ENCODE measurements at places on chromosomes 1 and 21.

DNA sequence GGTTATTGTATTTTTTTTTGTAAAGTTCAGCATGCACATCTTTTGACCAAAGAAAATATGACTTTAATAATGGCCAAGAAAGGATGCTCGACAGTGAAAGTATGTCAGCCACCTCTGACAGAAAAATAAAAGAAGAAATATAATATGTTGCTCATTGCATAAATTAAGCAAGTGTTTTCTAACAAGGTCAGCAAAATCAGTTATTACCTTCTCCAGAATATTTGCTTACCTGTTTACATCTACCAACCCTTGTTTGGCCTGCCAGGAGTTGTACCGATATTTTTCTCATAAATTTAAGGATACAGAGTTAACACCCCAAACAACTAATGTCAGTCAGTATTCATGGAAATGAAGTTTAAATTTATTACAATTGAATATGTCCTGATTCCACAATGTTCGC lies 685.4 kb downstream of the PLA2G4A start:
- no peak for DNase-seq

DNA sequence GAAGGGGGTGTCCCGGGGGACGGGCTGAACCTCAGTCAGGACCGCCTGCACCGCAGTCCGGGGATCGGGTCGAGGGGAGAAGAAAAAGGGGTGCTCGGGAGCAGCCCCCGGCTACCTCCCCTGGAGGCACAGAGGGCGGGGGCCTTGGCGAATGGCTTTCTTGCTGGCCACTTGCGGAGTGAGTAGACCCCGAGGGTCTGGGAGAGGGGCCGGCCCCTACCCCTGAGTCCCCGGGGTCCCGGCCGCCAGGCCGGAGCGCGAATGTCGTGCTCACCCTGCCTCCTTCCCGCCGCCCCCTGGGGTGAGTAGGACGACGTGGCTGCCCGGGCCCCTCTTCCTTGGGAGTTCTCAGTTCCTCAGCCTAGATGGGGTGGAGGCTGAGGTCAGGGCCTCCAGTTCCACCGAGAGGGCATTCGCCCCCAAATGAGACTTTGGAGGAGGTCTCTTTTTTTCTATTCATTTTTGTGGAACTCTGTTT lies 113.0 kb downstream of the OSBPL9 start:
- peak; percentile 83 for DNase-seq

DNA sequence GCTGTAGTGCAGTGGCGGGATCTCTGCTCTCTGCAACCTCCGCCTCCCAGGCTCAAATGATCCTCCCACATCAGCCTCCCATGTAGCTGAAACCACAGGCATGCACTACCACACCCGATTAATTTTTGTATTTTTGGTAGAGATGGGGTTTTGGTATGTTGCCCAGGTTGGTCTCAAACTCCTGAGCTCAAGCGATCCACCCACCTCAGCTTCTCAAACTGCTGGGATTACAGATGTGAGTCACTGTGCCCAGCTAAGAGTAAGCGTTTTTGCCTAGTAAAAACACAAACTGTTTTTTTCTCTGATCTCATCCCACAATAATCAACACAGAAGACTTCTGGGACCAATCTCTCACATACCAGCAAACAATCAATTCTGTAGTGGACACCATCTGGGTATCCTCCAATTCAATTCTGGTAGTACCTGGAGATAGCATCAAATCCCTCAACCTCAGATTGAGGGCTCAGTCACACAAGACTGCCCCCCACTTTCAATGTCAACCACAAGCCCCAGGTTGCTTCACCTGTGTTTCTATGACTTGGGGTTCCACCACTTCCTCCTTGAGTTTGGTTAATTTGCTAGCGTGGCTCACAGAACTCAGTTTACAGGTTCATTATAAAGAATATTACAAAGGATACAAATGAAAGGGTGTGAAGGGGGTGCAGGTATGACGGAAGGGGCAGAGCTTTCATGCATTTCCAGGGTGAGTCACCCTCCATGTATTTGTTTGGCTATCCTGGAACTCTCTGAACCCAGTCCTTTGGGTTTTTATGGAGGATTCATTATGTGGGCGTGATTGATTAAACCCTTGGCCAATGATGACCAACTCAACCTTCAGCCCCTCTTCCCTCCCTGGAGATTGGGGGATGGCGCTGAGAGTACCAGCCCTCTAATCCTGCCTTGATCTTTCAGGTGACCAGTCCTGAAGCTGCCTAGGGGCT lies 40.0 kb upstream of the RHOU start:
- no peak for DNase-seq

- DNase-seq = no peak
Measured at GRCh38 chr1:227453631-227454355, 109.6 kb upstream of the ZNF678 start.

- DNase-seq = no peak
Measured at GRCh38 chr1:156842618-156843300, 16.2 kb downstream of the INSRR start.

DNA sequence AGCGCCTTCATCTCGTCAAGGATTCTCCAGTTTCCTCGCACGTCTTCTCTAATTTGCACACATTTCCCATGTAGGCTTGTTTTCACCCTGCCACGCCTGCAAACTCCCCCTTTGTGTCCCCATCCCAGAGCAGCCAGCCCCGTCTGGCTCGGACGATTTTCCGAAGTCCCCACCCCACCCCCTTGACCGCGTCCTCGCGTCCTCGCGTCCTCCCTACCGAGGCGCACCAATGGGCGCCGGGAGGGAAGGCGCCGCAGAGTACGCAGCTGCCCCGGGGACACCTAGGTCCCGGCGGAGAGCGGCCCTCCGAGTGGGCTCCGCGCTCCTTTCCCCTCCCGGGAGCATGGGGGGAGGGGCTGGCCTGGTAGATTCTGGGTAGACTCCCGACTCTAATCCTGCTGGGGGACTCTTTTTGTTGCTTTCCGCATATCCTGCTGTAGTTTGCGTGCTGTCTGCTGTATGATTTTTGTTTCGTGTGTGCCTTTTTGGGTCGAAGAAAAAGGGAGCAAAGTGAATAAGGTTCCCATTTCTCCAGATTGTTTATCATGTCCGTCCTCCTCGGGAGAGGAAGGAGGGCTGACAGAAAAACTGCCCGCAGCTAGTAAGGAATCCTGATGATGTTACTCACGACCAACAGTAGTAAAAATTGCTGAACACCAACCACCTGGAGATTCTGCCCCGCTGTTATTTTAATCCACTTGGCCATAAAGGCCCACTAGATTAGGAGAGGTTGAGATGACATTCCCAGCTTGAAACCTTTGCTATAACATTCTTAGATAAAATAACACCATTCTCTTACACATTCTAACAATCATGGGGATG lies 1.5 kb downstream of the CACHD1 start:
- DNase-seq = no peak

- no peak for DNase-seq
Measured at GRCh38 chr1:163300568-163300967, 21.2 kb upstream of the NUF2 start.

DNA sequence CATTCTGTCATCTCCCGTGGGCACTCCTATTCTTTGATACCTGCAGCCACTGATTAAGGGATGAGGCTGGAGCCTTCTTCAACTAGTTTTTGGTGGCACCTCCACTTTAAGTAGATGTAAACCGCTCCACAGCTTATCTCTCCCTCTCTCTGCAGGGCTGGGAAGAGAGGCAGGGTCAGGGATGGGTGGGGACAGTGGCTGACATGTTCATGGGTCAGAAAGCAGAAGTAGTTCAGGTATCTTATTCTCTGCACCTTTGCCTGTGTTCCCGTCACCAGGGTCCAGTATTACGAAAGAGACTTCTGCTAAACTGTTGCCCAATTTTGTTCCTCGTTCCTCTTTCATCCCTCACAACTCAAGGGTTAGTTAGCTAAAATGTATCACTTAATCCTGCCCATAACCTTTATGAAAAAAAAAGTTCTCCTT lies 51.7 kb upstream of the EDEM3 start:
- peak; percentile 84 for DNase-seq

GRCh38 chr1:214050513-214051401 lies 63.0 kb downstream of the PROX1 start:
- DNase-seq = no peak

GRCh38 chr1:160371346-160371631 lies 4.4 kb downstream of the NHLH1 start:
- DNase-seq = no peak

- DNase-seq = no peak
Measured at GRCh38 chr1:69743146-69743545, 175.4 kb downstream of the LRRC7 start.
